D341Med (cell line): ENCODE measurements at places on chromosomes 1 and 21.

GRCh38 chr1:54272134-54272533 lies 72.2 kb downstream of the MRPL37 start:
- no peak for DNase-seq

GRCh38 chr1:225917101-225917500 lies 6.9 kb downstream of the PYCR2 start:
- no peak for DNase-seq

- no peak for DNase-seq
Observed at GRCh38 chr1:216014086-216014485, 409.2 kb downstream of the USH2A start.

DNA sequence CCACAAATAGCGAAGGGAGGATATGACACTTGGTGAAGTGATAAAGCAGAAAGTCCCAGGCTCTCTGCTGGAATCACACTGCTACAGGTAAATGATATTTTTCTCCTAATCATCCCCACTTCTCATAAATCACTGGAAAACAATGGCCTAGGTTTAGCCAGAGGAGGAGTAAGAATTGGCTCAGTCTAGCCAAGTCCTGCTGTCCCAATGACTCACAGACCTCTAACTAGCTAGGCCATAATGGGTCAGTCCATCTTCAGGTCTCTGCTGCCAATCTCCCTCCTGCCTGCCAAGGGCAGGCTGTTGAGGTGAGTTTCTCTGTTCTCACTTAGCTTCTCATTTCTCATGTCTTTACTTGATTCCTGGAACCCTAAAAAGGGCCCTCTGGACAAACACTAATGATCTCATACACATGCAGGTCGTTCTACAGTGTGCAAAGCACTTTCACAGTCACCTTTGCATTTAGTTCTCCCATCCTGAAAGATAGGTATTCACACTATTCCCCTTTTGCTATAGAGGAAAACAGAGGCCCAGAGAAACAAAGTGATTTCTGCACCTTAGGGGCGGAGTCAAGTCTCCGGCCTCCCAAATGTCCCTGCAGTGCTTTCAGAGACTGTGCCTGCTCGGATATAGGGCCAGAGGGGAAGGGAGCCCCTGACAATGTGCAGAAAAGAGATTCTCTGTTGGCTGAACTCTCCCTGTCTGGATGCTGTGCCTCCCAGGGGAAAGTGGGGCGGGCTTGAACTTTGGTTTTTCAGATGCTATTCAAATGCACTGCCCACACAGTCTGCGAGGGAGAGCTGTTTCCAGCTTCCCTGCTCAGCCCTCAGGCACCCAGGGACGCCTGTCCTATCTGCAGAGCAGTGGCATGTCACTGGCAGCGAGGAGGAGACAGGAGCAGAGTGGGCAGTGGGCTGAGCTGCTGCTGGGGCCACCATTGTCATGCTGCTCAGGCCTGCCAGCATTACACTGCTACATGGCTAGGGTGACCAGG lies 3.9 kb upstream of the CDK18 start:
- no peak for DNase-seq

- no peak for DNase-seq
Observed at GRCh38 chr1:231194476-231194842, 32.6 kb downstream of the TRIM67 start.

DNA sequence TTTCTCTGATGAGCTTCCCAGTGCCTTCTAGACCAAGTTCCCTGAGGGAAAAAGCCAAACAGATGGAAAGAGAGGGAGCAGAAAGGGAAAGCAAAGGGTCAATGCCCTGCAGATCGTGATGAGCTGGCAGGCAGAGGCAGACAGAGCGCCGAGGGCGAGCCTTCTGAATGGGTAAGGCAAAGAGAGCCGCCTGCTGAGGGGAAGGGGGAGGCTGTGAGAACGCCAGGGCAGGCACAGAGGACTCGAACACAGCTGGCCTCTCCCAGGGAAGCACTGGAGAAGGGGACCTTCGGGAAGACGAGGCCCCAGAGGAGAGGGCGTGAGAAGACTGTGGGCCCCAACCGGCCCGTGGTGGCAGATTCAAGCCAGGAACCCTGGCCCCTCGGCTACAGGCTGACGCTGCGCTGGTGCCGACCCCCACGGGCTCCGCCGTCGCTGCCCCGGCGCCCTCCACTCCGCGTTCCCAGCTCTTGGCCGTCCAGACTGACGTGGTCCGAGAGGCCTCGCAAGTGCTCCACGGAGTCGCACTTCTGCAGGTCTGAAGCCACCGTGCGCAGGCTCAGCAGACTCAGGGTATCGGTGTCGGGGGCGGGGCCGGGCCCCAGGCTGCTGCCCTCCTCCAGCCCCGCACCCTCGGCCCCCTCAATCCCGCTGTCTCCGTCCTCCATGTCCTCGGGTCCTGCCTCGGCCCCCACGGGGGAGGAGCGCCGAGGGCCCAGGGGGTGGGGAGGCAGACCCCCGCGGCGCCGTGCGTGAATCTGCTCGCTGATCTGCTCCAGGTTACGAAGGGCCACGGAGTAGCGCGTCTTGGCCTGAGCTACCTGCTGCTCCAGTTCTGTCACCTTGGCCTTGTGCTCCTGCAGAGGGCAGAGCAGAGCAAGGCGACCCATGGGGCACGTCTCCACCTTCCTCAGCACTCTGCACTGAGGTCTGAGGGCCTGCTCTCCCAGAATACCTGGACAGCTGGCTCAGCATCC lies 13.9 kb downstream of the SH3BP5L start:
- no peak for DNase-seq

GRCh38 chr1:205988585-205988995 lies 14.6 kb downstream of the RAB7B start:
- no peak for DNase-seq
